ENCODE measurements at places on chromosomes 6 and 20.

DNA sequence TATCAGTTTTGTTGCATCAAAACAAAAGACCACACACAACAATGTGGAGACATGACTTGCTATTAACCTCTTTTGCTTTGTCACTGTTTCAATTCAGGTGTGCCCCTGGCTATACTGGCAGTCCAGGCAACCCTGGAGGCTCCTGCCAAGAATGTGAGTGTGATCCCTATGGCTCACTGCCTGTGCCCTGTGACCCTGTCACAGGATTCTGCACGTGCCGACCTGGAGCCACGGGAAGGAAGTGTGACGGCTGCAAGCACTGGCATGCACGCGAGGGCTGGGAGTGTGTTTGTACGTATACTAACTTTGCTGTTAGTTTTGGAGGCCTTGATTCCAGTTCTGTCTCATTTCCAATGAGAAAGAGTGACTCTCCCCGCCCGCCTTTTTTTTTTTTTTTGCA lies 356.9 kb downstream of the ARHGAP18 start:
- no peak for DNase-seq

- no peak for DNase-seq
Measured at GRCh38 chr6:74964871-74965441, 240.9 kb downstream of the COL12A1 start.

DNA sequence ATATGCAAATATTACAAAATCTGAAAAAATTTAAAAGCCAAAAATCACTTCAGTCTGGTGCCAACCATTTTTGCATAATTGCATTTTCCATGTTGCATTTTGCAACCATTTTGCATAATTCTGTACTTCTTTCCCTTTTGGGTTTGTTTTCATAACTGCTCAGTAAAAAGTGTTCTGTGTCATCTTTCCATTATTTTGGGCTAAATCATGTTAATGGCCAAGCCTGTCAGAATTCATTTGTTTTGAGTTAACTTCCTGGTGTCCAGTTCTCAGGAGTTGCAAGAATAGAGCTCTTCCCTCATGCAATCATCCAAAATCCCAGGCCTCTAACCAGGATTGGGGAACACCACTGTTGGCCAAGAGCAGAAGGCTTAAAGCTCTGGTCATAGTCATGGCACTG lies 133.6 kb downstream of the MTHFD1L start:
- DNase-seq, result no peak

- DNase-seq, result no peak
Measured at GRCh38 chr6:6701864-6702263, 113.3 kb downstream of the LY86 start.

GRCh38 chr20:48614593-48615274 lies 213.1 kb downstream of the PREX1 start:
- DNase-seq, result no peak

DNA sequence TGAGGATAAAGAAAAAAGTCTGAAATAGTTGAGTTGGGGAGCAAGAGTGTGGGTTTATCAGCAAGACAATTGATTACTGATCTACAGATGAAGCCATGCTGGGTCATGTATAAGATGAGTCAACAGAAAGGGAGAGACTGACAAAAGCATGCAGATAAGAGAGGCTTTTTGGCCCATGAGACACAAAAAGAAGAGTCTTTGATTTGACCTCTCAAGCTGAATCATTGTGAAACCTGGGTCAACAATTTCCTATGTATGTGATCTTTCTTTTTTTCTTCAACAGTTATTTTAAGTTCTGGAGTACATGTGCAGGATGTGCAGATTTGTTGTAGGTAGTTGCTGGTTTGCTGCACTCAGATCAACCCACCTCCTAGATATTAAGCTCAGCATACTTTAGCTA lies 15.9 kb downstream of the RIMS1 start:
- DNase-seq, result no peak

DNA sequence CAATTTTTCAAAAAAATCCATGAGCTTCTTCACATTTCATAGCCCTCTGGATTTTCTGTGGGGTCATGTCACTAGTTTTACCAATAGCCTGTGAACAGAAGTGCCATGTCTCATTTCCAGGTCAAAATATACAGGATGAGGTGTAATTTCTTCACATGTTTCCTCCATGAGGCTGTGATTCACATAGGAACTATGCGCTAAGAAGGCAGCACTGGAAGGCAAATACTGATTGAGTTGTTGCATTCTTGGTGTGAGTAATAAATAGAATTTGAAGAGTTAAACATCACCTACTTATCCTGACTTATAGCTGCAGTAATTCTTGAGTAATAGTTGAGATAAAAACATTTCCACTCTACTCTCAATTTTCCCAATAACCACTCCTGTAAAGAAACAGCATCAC lies 442.3 kb downstream of the HAO1 start:
- DNase-seq, result no peak

GRCh38 chr6:6964675-6965074 lies 143.1 kb upstream of the RREB1 start:
- no peak for DNase-seq

GRCh38 chr6:16688436-16688835 lies 72.8 kb downstream of the ATXN1 start:
- DNase-seq, result no peak

DNA sequence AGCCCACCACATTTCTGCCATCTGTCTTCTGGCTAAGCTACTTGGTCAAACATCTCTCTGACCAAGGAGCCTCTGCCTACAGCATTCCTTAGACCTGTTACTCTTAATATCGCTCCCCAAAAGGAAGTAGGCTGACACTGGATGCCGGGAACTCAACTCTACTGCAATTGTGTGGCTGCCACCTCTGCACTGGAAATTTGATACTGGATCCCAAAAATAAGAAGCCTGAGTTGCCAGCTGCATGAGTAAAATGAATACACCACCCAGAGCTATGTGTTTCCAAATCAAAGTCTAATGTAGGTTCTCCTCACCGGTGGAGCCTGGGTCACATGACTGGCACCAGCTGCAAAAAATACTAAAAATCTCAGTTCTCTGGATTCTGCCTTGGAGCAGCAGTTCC lies 36.9 kb downstream of the UNC5CL start:
- DNase-seq, result no peak

- DNase-seq, result no peak
Measured at GRCh38 chr20:16296931-16297330, 276.3 kb downstream of the KIF16B start.

DNA sequence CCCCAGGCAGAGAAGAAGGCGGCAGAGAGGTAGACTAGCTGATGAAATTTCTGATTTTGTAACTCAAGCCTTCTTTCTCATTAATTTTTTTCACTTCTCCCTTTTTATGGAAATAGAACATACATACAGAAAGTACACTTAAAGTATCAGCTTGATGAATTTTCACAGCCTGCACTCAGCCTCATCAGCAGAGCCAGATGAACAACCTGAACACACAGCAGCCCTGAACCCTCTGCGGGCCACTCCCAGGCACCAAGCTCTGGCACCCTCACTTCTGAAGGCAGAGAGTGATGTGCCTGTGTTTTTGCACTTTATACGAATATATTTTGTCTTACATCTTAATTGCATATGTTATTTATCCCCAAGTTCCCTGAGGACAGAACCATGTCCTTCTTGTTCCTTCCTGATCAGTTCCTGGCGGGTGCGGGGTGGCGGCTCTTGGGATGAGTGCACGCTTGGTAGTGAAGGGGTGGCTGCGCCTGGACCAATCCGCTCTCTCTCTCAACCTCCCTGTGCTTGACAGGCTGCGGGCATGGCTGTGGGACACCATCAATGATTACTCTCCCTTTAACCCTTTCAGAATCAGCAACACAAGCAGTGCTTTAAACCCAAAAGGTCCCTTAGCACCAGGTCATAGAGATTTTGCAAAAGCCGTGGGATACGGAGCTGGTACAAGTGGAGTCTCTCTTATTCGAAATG lies 34.8 kb upstream of the AFDN start:
- no peak for DNase-seq

- DNase-seq, result no peak
Measured at GRCh38 chr6:8137529-8137939, 35.2 kb upstream of the EEF1E1 start.

DNA sequence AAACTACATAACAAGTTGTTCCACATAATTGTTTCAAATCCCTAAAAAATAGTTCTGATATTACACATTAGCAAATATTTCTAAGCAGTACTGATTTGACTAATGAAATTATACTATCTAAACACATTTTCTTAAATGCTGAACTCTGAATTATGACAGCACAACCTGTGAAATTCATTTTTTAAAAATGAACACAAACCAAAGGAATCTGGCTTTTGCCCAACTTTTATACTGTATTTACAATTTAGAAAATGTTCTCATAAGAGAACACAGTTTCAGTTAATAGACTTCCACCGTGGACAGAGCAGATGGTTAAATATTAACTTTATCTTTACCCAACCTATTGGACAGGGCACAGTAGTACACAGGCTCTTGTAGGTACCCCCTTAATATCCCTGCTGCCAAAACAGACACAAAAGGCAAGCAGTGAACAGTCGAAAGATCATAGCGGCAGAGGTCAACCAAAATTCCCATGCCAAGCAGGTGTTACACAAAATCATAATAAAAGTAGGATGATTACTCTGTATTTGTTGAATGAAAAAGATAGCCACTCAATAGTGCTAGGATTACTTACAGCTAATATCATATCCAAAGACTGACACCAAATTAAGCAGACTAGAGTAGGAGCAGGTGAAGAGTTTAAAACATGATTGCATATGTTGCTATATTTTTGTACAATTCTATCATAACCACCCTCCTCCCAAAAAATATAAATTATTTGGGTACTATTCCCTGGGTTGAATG lies 122.5 kb downstream of the RNGTT start:
- no peak for DNase-seq

DNA sequence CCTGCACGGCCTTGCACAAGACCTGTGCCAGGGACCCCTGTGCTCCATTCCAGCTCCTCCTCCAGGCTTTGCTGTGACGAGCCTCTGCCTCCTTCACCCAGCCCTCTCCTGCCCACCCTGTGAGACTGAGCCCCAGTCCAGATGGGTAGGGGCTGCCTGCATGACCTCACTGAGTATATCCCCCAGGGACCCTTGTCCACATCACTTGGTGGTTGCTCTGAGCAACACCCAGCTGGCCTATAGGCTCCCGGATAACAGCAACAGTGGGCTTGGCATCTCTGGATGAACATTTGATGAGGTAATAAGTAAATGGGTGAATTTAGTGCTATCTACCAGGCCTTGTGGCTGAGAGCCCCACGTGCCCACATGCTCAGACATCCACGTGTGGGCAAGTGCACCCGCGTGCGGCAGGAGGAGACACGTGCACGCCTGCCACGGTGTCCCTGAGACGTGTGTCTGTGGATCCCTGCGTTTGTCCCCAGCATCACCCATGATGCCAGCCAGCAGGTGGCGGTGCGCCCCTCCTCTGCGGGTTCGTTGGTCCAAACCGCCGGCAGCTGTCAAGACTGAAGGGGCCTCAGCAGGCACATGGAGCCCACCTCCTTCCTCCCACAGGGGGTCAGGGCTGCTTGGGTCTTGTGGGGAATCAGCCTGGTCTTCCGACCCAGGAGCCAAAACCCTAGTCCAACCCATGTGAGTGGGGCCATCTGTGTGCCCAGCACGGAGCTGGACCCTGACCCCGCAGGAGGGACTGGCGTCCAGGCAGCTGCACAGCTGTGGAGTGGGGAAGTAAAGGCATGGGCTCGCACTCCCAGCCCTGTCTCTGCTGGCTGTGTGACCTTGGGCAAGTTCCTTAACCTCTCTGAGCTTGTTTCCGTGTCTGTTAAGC lies 45.9 kb downstream of the FGD2 start:
- DNase-seq, result peak; percentile 93

DNA sequence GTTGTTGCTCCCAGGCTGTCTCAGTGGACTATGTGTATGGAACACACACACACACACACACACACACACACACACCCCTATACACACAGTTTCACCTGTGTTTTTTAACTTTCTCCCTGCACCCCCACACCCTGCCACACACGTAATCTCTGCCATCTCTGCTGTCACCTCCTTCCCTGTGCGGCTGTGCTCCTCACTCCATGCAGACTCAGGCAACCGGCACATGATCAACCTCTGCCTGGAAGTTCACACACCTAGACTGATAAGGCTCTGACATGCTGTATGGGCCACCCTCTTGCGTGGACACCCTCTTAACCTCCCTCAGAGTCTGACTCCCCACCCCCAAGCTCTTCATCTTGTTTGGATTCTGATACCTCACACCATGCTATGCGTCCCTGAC lies 152.3 kb upstream of the THEMIS start:
- DNase-seq, result no peak

DNA sequence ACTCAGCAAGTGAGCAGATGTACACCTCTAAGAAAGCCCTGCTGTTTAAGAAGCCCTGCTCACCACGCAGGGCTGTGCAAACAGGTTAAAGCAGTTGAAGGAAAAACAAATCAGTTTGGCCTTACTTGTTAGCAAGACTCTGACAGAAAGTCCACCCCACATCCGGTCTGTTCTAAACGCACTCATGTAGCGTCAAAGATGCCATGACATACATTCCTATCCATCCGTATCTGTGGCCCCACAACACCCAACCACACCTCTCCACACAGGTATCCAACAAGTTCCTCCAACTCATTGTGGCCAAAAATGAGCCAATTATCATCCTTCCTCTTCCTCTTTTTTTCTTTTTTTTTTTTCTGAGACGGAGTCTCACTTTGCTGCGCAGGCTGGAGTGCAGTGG lies 22.8 kb upstream of the RAB22A start:
- DNase-seq, result no peak

DNA sequence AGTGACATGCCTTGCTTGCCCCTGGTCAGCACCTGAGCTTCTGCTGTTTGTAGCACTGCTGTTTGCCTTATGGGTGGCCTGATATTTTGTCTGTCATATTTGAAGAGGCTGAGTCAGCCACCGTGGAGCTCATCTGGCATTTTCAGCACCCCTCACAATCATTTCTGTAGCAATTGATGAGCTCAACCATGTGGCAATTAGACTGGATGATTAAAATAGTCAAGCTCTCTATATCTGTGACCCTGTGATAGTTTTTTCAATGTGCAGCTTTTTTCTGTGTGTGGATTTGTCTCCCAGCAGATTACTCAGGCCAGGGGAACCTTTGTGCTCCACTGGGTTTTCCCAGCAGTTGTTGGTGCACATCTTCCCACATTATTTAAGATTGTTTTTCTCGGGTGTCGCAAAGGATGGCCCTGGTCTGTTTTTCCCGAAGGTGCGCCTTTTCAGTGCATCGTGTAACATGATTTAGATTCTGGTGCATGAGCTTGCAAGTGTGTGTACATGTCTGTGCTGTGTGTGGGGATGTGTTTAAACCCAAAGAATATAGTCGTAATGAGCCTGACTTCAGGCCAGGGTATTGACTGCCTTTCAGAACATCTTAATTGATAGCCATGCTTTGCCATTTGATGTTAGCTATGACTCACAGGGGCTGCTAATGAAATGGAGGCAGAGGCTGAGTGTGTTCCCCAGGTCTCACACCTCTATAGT lies 31.6 kb upstream of the GLP1R start:
- DNase-seq, result no peak
